ENCODE measurements at places on chromosomes 11 and 22.

- DNase-seq: peak; percentile 22
Observed at GRCh38 chr22:44365832-44366231, 53.1 kb upstream of the SHISAL1 start.

GRCh38 chr11:104657083-104657482, 241.2 kb downstream of the CASP12 start:
- DNase-seq: no peak

DNA sequence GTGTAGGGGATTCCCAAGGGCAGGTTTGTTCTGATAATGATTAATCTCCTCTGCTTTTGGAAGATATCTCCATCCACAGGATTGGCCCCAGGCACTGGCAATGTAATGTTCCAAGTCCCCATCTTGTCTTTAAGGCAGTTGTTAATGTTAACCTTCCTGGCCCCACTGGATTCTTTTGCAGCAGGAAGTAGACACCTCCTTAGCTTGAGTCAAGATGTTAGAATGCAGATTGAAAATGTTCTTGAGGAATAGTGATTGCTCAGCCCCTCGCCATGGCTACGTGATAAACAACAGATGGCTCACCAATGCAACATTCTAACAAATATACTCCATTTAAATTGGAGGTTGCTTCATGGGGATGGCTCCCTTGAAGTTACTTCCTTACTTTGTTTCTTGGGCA, 7.3 kb downstream of the HEPHL1 start:
- DNase-seq: no peak

GRCh38 chr11:43197379-43197778, 114.4 kb upstream of the API5 start:
- no peak for DNase-seq

- no peak for DNase-seq
Observed at GRCh38 chr22:26952451-26953011, 295.1 kb downstream of the MIAT start.

DNA sequence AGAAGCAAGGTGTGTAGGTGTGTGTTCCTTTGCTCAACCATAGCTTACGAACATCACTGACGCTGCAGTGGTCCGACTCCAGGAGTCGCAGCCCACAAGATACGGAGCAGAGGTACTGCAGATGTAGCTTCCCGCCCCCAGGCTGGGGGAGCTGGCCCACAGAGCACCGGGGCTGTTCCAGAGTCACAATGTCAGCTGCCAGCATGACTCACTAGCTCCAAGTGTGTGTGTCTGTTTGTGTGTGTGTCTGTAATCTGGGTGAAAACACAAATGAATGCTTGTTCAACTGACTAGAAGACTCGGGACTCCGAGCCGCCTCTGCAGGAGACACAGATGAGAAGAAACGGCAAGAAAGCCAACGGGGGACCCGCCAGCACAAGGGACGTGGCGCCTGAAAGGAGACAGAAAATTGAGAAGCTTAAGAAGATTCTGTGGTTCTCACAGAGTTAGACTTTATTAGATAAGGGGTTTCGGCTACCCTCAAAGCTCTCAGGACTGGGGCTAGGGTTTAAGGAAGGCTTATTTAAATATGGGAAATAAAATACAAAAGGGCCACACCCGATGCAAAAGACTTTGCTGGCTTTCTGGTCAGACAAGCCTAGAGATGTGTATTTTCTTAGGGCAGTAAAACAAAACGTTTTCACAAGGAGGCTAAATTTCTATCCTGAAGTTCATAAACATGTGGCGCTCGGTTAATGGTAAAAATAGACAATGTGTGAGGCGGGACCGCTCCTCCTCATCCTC, 10.7 kb downstream of the VSIG10L2 start:
- DNase-seq: no peak
